SW 1271 (cell line): ENCODE measurements at places on chromosomes 11 and 22.

- DNase-seq, result no peak
Measured at GRCh38 chr11:72673284-72673942, 809 bp downstream of the PDE2A start.

GRCh38 chr11:83115026-83115425, 41.9 kb upstream of the PCF11 start:
- DNase-seq, result no peak

- DNase-seq, result no peak
Measured at GRCh38 chr11:46049325-46049897, 71.8 kb downstream of the PHF21A start.

DNA sequence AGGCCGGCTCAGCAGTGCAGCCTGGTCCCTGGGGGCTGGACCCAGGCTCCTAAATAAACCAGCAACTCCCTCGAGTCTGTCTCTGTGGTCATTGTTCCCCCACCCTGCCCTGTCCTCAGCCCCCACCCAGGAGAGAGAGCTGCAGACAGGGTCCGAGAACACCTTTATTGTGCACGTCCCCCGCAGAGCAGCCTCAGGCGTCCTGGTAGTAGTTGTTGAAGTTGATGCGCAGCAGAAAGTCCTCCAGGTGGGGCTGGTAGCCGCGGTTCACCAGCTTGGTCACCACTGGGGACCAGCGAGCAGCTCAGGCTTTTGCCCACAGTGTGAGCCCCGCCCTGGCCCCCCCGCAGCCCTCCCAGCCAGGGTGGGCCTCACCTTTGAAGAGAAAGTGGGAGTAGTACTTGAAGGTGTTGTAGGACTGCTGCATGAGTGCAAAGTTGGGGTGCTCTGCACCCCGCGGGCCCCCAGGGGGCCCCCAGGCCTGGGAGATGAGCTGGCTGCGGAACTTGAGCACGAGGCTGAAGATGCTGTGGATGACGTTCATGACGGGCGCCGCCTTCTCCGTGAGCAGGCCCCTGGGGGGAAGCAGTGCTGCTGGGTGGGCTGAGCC, 16.8 kb downstream of the SELENOO start:
- no peak for DNase-seq

- no peak for DNase-seq
Measured at GRCh38 chr11:122253589-122254231, 137.7 kb upstream of the BLID start.

DNA sequence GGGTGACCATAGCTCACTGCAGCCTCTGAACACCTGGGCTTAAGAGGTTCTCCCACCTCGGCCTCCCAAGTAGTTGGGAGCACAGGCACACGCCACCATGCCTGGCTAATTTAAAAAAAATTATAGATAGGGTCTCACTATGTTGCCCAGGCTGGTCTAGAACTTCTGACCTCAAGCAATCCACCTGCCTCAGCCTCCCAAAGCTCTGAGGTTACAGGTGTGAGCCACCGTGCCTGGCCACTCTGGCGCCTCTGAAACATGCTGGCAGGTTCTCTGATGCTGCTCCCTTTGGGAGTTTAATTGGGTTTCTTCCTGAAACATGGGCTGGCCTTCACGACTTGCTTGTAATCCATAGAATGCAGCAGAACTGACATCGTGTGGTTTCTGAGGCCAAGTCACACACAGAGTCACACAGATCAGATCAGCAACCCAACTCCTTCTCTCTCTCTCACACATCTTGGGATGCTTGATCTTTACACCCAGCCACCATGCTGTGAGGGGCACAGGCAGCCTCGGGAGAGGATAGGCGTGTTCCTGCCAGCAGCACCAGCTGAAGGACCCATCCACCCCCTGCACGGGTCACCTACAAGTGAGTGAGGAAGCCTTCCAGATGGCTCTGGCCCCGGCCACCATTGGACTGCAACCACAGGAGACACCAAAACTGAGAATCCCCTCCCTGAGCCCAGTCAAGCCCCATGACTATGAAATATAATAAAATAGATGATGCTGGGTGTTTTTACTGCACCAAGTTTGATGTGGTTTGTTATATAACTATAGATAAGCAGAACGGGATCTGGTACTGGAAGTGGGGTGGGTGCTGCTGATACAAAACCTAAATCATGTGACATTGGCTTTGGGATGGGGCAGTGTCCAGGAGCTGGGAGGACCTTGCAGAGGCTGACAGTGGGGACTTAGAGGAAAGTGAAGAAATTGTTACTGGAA, 3.1 kb upstream of the GSC2 start:
- DNase-seq, result no peak

DNA sequence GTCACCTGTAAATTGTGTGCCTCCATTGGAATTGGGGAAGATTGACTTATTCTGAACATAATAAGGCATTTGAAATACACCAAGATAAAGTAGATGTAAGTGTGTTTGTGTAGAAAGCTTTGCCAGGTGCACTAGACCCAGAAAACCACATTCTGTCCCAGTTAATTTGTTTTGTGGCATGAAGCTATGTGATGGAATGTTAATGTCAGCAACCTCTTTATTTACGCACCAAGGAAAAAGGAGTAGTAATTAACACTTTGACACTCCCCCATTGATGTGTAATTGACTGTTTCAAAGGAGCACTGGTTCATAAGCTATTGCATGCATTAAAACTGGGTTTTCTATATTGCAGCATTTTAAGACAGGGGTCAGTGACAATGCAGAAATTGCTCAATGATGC, 14.3 kb downstream of the EIF3M start:
- no peak for DNase-seq

- DNase-seq, result no peak
Measured at GRCh38 chr11:8156877-8157276, 11.9 kb downstream of the RIC3 start.

DNA sequence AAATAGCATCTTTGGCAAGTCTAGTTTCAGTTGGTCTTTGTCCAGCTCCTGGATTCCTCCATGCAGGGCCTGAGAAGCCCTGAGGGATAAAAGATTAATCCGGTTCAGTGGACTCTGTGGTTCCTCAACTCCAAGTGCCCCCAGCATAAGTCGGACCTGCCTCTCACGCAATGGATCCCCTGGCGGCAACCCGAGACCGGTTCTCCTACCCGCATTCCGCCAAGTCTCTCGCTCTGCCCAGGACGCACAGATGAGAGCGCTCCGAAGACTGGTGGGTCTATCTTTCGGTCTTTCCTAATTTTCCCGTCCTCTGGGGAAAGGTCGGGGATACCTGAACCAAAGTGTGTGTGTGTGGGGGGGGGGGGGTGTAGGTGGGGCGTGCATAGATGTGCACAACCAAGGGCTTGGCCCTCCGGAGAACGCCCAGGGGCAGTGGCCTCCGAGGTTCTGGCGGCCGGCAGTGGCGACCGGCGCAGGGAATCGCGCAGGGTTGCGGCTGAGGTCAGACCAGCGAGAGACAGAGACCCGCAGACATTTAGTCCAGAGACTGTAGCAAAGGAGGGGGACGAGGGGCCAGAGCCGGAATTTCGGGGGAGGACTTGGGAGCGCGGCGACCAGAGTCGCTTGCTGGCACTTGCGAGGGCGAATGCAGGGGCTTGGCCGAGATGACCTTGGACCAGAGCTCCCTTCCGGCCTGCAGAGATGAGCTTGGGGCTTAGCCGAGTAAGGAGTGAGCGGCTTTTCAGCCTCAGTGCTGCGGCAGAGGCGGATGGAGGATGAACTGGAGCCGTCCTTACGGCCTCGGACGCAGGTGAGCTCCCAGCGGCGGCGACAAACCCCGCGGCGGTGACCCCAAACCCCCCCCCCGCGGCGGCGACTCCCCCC, 712 bp upstream of the SLC2A11 start:
- DNase-seq, result no peak

GRCh38 chr22:38205261-38206128, 3.7 kb downstream of the MAFF start:
- no peak for DNase-seq

DNA sequence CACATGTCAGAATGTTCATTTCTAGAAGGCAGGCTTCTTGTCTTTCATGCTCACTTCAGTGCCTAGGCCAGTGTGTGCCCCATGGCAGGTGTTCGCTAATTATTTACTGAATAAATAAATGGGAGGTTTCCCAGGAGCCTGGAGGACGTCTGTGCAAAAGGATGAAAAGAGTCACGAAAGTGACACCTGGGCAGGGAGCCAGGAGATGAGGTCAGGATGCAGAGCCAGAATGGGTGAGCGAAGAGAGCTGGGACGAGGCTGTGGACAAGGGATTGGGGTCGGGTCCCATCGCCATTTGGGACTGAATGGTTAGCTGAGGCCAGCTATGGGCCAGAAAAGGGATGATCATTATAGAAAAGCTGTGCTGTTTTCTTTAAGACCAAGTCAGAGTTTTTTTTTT, 560.4 kb downstream of the TBC1D22A start:
- DNase-seq, result no peak

DNA sequence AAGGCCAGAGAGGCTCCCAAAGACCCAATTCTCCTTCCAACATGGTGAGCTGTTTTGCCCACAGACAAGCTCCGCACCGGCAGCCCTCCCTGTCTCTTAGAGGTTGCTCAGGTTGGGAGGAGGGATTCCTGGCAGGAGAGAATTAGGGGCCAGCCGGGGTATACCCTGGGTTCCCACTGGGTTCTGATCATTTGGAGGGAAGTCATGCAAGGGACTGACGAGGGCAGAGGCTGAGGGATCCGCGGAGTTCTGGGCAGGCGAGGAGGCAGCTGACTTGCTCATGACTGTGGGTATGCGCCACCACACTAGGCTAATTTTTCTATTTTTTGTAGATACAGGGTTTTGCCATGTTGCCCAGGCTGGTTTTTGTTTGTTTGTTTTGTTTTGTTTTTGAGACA, 4.6 kb downstream of the ST3GAL4 start:
- no peak for DNase-seq

DNA sequence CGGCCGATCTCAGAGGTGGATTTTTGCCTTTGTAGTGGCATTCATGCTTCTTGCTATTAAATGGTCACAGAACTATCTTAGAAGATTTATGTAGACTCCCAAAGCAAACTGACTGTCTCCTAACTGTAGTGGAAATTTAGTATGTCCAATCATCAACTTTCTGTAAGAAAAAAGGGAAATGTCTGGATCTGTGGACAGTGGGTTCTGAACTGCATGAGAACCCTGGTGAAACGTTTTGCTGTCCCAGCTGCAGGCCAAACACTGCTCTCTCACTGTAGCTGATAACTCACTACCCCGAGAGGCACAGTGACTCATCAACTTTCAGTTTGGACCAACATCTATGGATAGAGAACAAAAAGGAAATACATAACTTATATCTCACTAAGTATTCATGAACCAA, 387.1 kb downstream of the SOX6 start:
- no peak for DNase-seq

DNA sequence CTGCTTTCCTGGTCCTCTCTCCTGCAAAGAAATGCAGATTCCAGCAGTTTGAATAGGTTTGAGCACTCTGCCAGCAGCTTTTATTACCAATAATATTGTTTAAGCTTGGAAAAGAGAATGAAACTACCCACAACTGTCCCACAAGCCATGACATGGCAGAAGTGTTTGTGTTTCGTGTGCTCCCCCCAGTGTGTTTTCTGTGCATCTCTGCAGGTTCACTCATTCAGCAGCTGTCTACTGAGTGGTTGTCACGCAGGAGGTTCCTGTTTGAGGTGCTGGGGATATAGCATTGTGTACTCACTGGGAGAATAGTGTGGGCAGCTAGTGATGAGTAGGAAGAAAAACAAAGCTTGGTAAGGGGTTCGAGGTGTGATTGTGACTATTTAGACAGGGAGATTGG, 55.3 kb upstream of the SUSD2 start:
- DNase-seq, result no peak

- no peak for DNase-seq
Measured at GRCh38 chr11:32316858-32317642, 118.3 kb downstream of the WT1 start.

DNA sequence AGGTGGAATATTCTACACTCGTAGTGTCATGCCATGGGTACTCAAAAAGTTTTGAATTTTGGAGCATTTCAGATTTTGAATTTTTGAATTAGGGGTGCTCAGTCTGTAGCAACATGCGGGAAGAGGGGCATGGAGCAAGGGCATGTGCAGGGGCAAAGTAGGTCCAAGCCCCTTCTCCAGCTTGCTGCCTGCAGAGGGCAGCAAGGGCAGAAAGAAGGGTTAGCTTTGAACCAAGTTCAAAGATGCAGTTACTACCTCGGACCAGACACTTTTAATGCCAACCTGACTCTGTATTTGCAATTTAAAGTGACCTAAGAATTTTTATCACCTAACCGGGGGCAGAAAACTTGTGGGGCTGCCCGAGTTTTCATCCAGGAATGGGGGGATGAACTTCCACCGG, 68.2 kb downstream of the CD82 start:
- no peak for DNase-seq

DNA sequence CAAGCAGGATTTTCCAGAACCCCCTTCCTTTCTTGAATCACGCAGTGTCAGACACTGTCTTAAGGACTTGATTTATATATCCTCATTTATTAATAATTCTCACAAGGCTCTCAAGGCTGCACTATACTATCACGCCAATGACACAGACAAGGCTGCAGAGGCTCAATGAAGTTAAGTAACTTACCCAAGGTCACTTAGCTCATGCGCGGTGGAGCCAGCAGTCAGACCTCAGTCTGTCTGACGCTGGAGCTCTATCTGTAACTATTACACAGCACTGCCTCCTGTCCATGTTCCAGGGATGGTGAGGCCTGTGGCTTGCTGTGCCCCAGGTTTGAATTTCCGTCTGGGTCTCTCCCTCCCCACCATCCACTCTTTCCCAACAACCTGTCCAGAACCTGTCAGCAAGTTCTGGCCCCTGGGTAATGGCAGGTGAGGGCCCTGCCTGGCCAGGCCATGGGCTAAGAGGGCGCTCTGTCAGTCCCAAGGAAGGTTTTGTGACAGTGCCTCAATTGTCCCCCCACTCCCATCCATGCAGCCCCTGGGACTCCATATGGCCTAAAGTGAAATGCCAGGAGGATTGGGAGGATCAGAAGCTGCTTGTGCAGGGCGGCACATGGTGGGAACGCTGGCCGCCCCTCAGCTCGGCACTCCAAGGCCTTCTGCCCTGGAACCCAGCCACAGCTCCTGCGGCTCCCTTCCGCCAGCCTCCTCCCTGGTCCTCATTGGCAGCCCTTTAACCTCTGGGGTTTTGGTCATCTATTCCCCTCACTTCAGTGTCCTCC, 8.6 kb downstream of the KCNC1 start:
- no peak for DNase-seq

GRCh38 chr22:23984430-23984829, 4.5 kb downstream of the GSTT2 start:
- peak; percentile 2 for DNase-seq

DNA sequence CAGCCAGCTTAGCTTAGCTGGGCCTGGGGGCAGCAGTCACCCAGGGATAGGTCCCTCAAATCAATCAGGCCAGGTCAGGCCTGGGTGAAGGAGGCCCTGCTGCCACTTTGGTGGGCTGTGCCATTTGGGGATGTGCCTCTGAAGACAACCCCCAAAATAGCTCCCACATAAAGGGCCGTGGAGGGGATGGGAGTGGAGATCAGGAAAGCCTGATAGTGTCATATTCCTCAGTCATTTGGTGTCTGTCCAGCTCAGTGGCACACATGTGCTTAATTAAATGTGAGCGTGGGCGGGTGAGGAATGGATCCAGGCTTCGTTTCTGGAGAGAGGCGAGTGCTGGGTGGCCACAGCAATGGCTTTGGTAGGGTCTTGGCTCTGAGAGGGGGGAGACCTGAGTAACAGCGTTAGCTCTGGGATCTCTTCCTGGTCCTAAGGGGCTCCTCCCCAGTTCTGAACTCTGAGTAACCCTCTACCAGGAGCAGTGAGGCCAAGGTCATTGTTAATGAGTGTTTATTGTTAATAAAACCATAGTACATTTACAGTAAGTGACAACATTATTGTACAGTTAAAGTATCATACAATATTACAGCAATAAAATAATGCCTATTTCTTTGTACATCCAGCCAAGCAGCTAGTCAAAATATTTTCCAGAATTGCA, 45.2 kb downstream of the NAT10 start:
- DNase-seq, result no peak

- DNase-seq, result peak; percentile 74
Measured at GRCh38 chr22:45435544-45436139, 22.1 kb downstream of the RIBC2 start.

- peak; percentile 60 for DNase-seq
Measured at GRCh38 chr11:72722050-72722748, 30.0 kb downstream of the ARAP1 start.
